Esophagus (tissue), 2 donors: ENCODE measurements at places on chromosomes 12 and 14. TPM values are rescaled to one million over a fixed set of nuclear protein-coding genes. Genes with fewer than 3 reads are reported as not detected.

The FLRT2 gene
- polyA plus RNA-seq = 2.1 TPM

The RNASE2 gene
- 0.46 TPM for polyA plus RNA-seq

The SLC48A1 gene
- polyA plus RNA-seq = 20.6 TPM

The TAS2R31 gene
- 0.09 TPM for polyA plus RNA-seq

The TSPAN19 gene
- 0.05 TPM for polyA plus RNA-seq

The SMIM41 gene
- 0.22 TPM for polyA plus RNA-seq

The RTL1 gene
- not detected for polyA plus RNA-seq

The GPRC5D gene
- polyA plus RNA-seq = 0.31 TPM

The PKP2 gene
- 6.5 TPM for polyA plus RNA-seq

The OS9 gene
- polyA plus RNA-seq = 106 TPM

The B4GALNT3 gene
- 8.9 TPM for polyA plus RNA-seq

The ZNF385A gene
- 44.6 TPM for polyA plus RNA-seq

The FGF23 gene
- not detected for polyA plus RNA-seq
